NCI-H526 treated with DMSO at 0.1 percent for 48 hours (cell line): ENCODE measurements at places on chromosomes 4 and X.
A peak's percentile ranks its signal among the peaks of the same experiment; 100 is the strongest.

- DNase-seq, result no peak
These were observed 10.5 kb upstream of the XG start for GRCh38 chrX:2741386-2741785.

DNA sequence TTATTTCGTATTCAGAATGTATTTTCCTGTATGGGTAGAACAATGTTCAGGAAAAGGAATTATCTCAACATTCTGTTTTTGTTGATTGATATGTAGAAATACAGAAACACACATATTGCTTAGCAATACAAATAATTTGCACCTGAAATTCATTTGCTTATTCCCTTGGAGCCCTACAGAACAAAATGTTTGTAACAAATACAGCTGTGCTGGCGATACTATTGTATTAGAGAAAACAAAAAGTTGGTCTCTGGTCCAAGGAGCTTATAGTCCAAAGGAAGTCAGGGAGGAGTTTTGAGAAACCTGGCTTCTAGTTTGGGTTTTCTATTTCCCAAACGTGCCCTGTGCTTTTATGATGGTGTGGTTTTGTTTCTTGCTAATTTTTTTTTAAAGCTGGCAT lies 37.8 kb upstream of the CAPN6 start:
- DNase-seq, result no peak

DNA sequence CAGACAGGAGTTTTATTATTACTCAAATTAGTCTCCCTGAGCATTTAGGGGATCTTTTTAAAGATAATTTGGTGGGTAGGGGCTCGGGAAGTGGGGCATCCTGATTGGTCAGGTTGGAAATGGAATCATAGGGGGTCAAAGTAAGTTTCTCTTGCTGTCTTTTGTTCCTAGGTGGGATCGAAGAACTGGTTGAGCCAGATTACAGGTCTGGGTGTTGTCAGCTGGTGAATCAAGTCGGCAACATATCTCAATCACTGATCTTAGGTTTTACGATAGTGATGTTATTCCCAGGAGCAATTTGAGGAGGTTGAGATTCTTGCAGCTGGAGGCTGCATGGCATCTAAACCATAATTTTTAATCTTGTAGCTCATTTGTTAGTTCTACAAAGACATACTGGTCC lies 629.5 kb upstream of the AMOT start:
- DNase-seq, result no peak

DNA sequence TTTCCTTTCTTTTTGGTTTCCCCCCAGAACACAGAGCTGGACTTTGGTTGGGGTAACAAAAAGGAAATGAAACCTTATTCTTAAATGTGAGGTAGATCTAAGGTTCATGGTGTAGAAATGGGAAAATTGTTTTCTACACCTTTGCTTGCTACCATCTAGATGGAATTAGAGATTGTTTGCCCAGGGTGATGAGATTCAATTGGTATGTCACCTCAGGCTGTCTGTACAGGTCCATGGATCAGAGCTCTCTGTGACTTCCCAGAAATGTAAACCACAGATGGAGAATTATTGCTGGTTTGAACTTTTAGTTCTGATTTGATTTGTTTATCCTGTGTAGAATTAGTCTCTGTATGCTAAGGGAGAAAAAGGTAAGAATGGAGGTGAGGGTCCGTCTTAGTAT lies 146.7 kb downstream of the PCDH7 start:
- DNase-seq, result no peak

GRCh38 chr4:164956766-164957643 lies 20.5 kb downstream of the TRIM61 start:
- DNase-seq, result peak; percentile 84

- DNase-seq, result no peak
These were observed 5.8 kb downstream of the CCDC110 start for GRCh38 chr4:185465707-185466106.

DNA sequence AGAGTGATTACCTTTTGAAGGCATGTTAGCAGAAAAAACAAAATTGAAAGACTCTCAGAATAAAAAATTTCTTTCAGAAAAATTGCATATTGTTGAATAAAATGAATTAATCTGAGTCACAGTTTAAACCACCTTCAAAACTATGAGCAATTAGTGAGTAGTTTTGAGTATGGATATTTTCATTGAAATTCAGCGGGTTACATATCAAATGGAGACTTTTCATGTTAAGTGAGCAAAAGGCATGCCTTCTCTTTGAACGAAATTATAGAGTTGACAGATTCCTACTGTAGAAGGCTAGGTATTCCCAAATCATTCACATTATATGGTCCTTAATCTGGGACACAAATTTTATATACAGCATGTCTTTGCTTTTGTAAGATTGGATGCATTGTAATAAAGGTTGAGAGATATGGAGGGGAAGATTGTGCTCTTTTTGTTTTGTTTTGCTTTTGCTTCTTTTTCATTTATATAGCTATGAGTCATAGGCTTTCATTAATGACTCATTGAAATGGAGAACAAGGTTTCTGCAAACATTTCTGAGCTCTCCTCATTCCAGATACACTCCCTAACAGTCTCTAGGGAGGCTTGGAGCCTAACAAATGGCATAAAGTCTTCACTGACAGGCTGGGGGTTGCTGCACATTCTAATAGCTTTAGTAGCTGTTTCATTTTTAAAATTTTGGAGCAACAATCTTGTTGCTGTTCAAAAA lies 21.6 kb downstream of the PCDH18 start:
- no peak for DNase-seq

- DNase-seq, result no peak
These were observed 17.8 kb upstream of the CHIC2 start for GRCh38 chr4:54082168-54082567.
